Heart right ventricle (tissue), 16 donors: ENCODE measurements at places on chromosomes 6 and 20. TPM values are rescaled to one million over a fixed set of nuclear protein-coding genes. Genes with fewer than 3 reads are reported as not detected.

DNA sequence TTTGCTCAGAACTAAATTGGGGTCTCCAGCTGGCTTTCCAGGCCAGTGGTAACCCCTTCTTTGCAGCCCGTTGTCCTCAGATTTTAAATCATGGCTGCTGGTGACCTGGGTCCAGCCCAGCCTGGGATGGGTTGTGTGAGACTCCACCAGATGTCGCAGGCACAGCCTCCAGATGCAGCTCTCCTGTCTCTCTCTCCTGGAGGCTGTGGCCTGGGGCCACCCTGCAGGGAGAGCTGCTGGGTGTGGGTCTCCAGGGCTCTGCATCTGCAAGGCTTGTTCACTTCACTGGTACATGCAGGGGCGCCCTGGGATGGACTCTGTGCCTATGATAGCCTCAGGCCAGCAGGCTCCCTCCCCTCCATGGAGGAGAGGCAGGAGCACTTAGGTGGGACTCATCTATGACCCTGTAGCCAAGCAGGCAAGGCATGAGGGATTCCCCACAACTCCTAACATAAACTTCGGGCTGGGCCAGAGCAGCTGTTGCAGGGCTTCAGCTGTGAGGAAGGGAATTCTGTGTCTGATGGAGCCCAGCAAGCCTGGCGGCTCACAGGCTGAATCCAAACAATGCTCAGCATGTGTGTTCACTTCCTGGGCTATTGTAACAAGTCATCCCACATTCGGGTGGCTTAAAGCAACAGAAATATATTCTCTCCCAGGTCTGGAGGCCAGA, 94.7 kb upstream of the NXT1 start:
- DNase-seq, result no peak

DNA sequence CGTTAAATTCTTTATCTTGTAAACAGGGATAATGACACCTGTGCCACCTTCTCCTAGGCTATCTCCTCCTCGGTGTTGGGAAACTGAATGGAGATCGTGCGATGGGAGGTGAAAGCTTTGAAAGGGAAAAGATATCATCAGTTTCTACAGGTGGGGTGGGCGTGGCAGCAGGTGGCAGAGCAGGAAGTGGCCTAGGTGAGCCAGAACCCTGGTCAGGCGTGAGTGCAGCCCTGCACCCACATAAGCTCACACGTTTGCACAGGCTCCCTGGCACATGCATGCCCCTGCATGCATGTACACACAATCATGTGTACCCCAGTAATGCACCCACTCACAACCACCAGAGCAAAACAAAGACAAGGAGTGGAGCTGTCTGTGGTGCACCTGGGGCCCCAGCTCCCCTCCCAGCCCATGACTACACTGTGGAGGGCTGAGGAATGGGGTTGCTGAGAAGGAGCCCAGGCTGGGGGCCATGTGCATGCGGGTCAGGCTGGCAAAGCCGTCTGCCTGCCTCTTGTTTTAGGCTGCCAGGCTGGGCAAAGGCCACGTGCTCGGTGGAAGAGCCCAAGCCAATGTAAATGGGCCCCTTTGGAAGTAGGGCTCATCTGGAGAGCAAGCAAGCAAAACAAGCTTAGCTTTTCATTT, 61.5 kb downstream of the TFAP2C start:
- DNase-seq, result no peak

DNA sequence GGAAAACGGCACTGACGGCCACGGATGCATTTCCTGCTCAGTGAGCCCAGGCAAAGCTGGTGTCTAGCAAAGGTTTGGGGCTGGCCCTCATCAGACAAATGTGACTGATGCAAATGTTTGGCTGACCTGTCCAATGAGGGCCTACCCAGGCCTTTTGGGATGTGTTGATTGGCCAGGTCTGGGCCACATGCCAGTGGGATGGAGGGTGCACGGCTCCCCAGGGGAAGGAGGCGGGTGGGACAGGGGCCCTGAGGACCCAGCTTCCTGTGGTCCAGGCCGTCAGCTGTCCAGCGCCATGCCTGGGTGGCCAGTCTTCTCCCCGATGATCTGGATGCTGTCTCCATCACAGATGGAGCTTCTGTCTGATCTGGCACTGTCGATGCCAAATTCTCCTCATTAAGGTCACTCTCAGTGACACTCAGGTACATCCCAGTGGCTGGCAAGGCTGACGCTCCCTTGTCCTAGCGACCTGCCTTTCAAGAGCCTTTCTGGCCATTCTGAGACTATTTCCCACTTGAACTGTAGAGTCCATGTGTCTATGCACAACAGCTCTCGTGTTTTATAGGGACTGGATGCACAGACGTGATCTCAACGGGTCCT, 43.0 kb downstream of the NTSR1 start:
- no peak for DNase-seq

DNA sequence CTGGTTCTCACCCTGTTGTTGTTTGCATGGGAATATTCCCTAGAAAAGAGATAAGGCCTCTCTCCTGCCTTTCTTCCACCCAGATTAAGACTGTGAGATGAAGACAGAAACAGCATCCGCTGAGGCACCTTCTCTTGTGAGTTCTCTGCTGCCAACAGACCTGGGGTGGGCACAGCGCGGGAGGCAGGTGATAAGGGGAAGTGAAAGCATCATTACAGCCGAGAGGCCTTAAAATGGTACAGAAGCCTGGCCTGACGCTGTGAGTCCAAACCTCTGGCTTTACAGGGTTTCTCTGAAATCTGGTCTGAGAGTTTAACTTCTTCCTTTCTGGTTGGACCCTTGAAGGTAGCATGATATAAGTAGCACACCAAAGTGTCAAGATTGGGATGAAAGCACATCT, 21.0 kb upstream of the IYD start:
- no peak for DNase-seq

Gene AHCY
- polyA plus RNA-seq, result 81.1 TPM

- DNase-seq, result no peak
These were observed 3.2 kb upstream of the MCCD1 start for GRCh38 chr6:31525553-31525931.

DNA sequence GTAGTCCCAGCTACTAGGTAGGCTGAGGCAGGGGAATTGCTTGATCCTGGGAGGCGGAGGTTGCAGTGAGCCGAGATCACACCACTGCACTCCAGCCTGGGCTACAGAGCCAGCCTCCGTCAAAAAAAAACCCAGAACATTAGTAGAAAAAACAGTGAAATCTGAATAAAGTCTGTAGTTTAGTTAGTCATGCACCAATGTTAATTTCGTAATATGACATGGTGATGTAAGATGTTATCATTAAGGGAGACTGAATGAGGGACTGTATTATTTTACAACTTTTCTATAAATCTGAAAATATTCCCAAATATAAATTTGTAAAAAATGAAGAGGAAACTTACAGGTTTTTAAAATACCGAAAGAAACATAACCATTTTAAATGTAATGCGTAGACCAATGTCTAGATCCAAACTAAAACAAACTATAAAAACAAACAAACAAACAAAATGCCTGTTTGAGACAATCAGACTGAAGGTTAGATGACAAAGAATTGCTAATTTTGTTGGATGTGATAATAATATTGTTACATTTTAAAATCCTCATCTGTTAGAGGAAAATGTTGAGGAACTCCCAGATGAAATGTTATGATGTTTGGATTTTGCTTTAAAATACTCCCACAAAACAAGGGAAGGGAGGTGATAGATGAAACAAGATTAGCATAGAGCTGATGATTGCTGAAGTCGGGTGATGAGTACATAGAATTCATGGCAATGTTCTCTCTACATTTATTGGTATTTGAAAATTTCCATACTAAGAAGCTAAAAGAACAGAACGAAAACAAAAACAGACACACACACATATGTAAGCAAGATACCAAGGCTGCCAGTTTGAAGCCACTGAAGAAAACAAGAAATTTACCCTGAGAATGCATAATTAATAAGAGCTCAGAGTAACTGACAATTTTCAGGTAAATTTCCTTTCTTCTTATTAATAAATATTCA, 1.8 kb downstream of the GSTA4 start:
- DNase-seq, result no peak

Gene ERVFRD-1
- 0.07 TPM for polyA plus RNA-seq

Gene PCK1
- polyA plus RNA-seq, result 2.2 TPM

DNA sequence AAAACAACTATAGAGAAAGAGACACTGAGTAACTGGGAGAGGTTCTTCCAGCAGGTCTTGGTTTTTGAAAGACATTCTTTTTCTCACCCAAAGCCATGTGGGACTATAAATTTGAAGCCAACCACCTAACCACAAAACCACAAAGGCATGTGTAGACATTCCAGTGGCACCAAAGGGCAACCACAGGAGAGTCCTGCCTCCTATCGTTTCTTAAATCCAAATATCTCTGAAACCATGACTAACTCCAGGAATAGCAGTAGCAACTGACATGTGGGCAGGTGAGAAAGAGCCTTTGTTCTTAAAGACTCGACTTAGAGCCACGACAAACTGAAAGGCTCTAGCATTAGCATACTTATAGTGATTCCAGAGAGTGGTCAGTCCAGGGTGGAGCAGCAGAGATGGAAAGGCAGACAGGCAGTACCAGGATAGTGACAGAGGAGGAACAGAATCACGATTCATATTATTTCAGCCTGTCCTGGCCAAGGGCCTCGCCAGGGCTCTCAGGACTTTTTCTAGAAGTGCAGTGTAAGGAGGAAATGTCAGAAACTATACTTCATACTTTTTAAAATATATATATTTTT, 9.4 kb upstream of the COL9A1 start:
- no peak for DNase-seq

Gene SAMD10
- polyA plus RNA-seq, result 3.9 TPM

- no peak for DNase-seq
These were observed 35.2 kb upstream of the CLDN20 start for GRCh38 chr6:155228546-155229166.

Gene C20orf173
- polyA plus RNA-seq, result not detected

GRCh38 chr20:57386762-57387161, 4.4 kb upstream of the RBM38 start:
- DNase-seq, result no peak

DNA sequence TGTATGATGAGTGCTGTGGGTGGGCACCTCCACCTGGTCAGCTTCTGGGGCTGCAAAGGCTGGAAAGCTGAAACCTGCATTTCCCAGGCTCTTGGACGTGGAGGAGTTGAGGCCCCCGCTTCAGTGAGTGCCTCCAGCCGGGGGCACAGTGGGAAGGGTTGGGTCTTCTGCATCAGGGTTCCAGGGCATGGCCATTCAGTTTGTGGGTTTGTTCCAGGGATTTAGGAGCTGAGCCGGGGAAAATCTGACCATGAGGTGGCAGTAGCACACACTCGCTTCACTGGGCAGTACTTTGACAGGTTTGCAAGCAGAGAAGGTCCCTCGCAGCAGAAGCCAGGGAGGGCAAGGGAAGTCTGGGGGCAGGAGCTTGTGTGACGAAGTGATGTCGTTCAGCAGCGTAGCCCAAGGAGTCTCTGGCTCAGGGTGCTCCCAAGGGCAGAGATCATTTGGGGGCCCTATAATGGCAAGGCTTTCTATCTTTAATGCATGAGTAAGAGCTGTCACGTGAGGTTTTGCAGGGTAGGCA, 69.5 kb upstream of the SULF2 start:
- DNase-seq, result no peak

DNA sequence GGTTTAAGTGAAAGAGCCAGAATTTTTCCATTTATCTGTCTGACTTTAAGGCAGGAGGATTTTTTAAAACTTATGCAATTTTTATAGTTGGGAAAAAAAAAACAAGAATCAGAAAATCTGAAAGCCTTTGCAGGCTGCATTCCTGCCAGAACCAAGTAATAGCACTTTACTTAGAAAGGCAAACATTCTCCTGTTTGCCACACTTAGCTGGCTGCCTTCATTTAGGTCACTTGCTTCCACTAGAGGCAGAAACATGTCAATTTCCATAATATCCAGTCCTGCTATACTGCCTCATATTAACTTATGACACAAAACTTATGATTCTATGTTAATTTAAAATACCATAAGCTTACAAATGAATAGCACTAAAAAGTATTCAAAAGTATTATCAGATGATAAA, 425.8 kb downstream of the FRK start:
- DNase-seq, result no peak

Gene TGM3
- not detected for polyA plus RNA-seq

Gene GDAP1L1
- 0.66 TPM for polyA plus RNA-seq

DNA sequence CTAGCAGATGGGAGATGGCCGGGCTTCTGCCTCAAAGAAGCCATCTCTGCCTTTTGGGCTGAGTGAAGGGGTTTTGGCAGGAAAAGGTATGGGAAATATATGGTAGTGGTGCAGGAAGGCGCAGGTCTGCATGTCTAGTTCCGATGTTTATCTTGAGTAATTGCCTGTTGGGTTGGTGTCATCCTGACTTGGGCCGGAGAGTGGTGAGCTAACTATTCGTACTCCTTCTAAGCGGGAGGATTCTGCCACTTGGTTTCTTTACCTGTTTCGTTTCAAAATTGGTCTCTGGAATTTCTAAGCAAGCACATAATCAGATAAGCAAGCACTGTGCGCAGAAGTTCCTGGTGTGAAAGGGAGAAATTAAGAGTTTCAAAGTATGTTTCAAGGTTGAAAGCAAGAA, 229.6 kb downstream of the SAMD5 start:
- DNase-seq, result no peak

Gene CST4
- polyA plus RNA-seq, result not detected

Gene ATP6V1G2
- polyA plus RNA-seq, result 0.88 TPM

Gene UNC5CL
- polyA plus RNA-seq, result 0.42 TPM

GRCh38 chr6:135438907-135439535, 58.5 kb downstream of the AHI1 start:
- DNase-seq, result no peak

GRCh38 chr6:87658516-87658915, 43.5 kb downstream of the AKIRIN2 start:
- DNase-seq, result peak; percentile 35

Gene IRF4
- 0.15 TPM for polyA plus RNA-seq

GRCh38 chr20:54475334-54476168, at the start of gene DOK5:
Gene DOK5, plus strand, starts transcription at chr20:54475593. Its CDS starts 354 bp downstream, at chr20:54475947.
- peak; percentile 60 for DNase-seq

DNA sequence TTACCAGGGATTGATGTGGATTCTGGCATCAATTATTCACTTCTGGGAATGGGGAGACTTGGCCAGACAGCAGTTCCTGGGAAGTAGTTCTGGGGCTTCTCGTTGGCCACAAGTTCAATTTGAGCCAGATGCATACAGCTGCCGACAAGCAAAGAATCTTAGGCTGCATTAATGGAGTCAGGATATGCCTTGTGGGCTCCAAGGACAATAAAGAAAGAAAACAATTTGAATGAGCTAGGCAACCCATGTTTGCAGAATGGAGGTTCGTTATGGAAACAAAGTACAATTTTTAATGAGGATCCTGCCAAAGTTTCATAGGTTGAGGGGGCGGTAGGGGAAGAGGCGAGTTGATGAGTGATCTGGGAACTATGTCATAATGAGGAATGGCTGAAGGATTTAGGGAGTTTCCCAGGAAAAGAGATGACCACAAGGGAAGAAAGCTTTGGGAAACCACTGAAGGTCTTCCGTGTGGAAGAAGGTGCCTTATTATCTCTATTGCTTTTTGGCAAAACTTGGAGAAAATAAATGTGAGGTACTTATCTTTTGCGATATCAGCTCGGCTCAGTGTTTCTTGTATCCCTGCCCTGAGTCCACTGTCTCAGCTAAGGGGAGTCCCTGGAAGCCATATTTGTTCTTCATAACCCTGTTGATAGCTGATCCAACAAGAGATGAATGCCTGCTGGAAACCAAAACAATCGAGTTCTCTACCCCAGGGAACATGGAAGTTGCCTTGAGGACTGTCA, 181.0 kb upstream of the ZNF217 start:
- peak; percentile 51 for DNase-seq

GRCh38 chr20:50015636-50015992, 32.8 kb downstream of the SNAI1 start:
- no peak for DNase-seq

GRCh38 chr6:43740961-43741764, 28.8 kb upstream of the VEGFA start:
- no peak for DNase-seq

- DNase-seq, result no peak
These were observed 9.1 kb downstream of the PI16 start for GRCh38 chr6:36963451-36964290.

- DNase-seq, result no peak
These were observed 113.3 kb upstream of the NUP153 start for GRCh38 chr6:17820055-17820454.

Gene SAMD5
- polyA plus RNA-seq, result 0.37 TPM

Gene UST
- 2.6 TPM for polyA plus RNA-seq

Gene PARD6B
- 3.1 TPM for polyA plus RNA-seq
